ENCODE measurements at places on chromosomes 3 and 15.

DNA sequence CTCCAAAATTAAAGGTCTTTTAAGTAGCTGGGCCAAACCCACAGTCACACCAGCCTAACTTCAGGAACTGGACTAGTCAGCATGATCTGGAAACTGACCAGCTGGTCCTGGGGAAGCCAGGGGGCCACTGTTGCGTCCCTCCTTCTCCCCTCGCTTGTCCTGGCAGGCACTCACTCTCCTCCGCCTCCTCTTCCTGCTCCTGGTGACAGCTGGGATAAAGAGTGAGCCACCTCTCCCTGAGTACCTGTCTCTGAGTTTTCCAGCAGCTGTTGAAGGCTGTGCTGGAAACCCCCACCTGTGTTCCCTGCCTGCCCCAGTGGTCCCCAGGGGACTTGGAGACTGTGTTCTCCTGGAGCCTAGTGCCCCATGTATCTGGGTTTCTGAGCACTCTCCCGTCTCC, 56.0 kb downstream of the FGD5 start:
- DNase-seq, result no peak

DNA sequence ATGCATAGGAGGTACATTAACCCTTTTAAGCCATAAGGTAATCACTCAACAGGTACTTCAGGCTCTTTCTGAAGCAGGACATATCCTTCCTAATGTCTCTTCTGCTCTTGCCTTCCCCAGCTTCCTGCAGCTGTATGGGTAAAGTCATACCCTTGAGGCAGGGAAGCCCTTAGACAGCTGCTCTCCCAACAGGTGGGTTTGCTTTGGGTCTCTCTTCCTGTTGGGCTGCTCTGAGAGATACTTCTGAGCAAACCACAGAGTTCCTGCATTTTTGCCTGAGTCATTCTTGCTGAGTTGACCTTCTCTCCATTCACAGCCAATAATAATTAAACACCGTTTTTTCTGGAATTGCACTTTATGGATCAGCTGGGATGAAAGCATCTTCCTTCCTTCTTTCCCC, 2.0 kb upstream of the TRAT1 start:
- no peak for DNase-seq

DNA sequence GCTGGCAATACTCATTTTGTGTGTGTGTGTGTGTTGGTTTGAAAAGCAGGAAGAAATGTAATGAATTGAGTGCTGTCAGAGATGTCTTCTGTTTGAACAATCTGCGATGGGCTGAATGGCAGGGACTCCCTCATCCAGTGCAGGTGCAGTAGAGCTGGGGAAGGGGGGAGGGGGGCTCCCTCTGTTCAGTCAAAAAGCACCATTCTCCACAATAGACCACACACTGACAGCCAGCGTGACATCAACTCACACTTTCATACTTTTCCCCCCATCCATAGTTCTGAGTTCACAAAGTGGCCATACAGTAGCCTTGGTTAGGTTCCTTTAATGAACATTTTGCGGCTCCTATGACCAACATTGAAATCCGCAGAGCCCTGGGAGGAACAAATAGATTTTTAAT, 10.4 kb downstream of the SOX2 start:
- peak; percentile 62 for DNase-seq

DNA sequence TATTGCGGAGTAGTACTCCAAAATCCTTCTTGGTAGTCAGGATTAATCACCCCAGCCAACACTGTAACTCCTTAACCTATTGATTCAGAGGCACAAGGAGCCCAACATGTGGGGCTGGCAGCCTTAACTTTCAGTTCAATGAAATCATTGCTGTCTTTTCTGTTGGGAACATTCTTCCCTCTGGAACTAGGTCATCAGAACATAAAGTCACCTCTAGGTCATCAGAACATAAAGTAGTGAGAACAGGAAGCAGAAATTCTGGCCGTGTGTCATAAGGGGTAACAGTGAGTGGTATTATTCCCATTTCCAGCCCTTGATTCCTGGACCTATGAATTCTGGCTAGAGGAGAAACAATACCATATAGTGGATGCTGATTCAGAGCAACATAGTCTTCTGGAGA, 71.5 kb upstream of the TNIK start:
- DNase-seq, result no peak

GRCh38 chr15:96327155-96327741, 3.3 kb upstream of the NR2F2 start:
- no peak for DNase-seq

DNA sequence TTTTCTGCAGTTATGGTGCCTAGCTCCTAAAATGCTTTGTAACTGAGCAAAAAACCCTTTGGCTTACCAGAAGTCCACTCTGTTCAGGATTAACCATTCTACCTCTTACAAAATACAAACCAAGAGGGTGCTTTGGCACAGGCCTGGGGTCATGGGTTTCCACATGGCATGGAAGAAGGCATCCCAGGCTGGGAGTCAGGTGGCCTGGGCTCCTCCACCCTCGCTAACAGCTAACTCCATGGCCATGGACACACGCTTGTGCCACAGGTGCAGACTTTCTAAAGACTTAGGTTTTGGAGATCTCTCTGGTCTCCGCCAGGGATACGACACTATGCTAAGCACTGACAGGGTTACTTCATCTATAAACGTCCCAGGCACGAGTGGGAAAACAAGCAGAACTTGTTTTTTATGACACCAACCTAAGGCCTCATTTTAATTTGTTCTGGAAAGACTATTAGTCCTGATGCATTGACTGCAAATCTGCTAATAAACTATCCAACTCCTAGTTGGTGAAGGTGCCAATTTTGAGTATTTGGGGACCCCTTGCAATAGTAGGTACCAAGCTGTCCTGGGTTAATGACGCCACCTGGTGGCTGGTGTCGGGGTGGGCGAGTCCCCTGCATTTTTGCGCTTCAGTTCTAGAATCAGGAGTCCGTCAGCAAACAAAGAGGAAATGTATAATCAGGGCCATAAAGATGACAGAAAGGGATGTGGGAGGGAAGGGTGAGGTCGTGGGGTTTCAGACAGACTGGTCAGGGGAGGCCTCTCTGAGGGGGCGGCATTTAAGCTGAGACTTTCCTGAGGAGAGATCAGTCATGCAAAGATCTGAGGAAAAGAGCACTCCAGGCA, 10.3 kb upstream of the ALDH1A3 start:
- no peak for DNase-seq

DNA sequence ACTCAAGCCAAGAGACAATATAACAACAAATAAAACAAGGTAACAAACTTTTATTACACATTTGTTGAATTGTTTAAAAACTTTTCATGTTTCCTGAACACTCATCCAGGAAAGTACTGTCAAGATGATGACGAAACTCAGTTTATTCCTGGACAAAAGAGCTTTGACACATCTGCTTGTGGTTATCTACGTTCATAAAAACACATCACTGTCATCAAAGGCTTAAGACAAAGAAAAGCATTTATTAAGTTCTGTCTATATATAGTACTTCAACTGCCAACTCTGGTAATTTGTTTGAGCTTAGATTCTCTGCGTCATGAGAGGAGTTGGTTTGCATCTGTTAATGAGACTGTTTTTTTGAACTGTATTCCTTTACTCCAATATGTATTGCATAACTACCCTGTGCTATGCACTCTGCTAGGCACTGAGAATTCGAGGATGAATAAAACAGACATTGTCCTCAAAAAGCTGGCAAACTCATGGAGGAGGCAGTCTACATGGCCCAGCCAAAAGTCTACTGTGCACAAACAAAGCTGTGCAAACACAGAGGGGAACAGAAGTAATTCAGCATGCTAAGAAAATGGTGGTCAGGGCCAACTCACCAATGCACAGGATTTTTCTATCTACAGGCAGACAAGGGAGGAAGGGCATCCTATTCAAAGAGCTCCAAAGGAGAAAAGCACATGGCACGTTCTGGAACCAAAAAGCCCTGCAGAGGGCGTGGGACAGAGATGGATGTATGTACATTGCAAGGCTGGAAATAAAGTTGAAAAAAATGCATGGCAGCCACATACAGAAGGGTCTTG, 21.5 kb downstream of the PLD1 start:
- DNase-seq, result no peak

DNA sequence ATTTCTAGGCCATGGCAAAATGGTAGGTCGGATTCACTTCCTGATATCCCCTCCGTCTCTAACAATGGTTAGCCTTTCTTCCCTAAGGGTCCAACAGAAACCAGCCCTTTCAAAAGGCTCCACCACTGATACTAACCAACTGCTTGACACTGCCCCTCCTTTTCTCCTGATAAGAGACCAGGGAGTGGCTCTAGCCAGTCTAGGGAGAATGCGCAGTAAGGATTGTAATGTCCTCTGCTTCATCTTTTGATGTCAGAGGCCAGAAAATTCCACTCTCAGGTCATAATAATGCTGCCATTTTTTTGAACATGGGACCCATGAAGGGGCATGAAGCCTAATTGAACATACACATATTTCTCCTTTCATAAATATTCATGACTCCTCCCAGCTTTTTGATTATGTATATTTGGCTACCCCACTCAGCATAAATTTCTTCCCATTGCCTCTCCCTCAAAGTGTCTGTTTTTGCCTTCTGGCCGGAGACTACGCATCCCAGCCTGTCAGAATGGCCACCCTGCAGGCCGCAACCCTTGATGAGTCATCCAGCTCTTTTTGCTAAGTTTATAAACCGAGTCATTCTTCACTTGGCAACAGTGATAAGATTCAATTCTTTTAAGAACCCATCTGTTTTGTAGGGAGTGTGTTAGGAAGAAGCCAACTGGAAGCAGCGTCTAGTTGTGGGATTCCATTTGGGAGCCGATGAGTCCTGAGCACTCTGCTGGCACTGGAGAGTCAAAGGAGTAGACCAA, 189.0 kb upstream of the MCTP2 start:
- DNase-seq, result no peak

DNA sequence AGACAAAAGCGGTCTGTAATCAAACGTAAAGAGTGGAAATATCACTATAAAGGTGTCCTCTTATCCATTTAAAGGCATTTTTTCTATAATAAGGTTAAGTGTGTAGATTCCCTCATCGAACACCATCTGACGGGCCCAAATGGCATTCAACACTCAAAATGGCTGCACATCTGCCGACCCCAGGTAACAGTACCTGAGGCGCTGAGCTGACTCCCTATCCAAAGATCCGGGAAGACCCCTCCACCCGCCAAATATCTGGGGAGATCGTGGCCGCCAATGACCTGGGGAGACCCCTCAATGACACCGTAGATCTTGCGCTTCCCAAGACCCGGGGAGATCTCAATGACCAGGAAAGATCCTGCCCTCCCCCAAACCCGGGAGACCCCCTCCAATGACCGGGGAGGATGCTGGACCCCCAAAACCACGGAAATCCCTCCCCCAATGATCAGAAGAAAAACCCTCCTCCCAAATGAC, 476 bp downstream of the IP6K2 start:
- no peak for DNase-seq

- DNase-seq, result no peak
These were observed 22.6 kb upstream of the ANPEP start for GRCh38 chr15:89837134-89837829.

DNA sequence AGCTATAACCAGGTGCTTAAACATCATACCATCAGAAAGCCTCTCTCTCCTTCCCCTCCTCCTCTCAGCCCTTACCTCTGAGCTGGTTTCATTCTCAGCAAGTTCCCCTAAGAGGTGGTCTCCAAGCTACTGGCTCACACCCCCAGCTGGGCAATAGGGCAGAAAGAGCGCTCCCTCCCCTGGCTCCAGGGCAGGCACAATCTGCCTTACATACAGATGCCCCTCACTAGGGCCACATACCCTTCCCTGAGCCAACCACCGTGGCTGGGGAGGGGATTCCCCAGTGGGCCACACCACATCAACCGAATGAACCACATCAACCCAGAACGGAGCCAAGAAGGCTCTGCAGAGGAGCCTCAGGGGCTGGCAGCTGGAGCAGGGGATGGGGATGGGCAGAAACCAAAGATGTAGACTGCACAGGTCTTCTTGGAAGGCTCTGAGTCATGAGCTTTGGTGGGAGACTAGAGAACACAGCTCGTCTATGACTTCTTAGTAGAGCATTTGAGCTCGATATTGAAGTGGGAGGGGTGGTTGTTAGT, 4.6 kb upstream of the FBLN2 start:
- DNase-seq, result no peak

GRCh38 chr3:52831500-52832301, 1.2 kb upstream of the ITIH4 start:
- no peak for DNase-seq

DNA sequence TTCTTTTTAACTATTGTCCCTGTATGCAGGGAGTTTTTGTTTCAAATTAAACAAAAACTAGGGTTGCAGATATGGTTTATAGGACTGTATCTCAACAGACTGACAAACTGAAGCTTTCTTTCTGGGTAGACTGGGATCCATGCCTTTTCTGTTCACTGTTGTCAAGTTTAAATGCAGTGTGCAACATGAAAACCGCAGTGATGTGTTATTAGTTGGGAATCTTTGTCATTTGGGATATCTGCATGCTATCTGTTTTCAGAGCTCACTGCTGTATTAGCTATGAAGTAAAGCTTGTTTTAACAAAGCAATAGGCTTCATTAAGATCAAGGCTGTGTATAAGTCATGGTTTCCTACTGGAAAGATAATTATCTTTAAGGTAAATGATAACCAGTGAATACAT, 21.4 kb upstream of the MCF2L2 start:
- DNase-seq, result no peak

- DNase-seq, result no peak
These were observed 204.8 kb downstream of the CDIN1 start for GRCh38 chr15:36784098-36784670.

- no peak for DNase-seq
These were observed 115.2 kb downstream of the TIGIT start for GRCh38 chr3:114408736-114409670.

DNA sequence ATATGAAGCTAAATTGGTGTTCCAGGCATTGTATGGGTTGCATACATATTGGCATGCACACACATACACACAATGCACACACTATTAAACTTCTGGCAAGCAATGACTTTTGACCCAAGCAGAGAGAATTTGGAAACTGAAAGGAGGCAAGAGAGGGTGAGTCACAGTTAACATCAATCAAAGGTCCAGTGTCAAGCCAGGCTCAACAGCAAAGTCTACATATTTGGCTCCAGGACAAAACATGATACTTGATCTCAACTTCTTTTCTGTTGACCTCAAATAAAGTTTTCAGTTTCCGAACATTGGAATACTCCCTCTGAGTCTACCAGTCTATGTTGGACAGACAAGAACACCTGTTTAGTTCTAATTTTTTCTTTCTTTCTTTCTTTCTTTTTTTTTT, 28.3 kb downstream of the IL12A start:
- no peak for DNase-seq

GRCh38 chr15:100250176-100250800, 91.5 kb downstream of the ADAMTS17 start:
- no peak for DNase-seq

GRCh38 chr15:48109856-48110531, 10.8 kb upstream of the SLC24A5 start:
- no peak for DNase-seq

DNA sequence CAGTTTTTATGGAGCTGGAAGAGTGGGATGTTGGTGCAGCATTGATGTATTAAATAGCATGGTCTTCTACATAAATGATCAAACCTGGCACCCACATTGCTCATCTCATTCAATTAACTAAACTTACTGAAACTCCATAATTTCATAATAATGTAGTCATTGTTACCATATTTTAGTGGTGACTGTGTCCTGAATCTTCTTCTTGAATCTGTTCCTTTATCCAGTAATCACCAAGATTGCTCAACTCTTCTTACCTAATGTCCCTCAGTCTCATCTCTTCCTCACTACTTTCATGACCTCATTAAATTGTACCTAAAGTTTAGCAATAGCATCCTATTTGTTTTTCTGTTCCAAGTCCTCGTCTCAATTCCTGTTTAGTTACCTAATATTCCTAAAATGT, 69.8 kb downstream of the FGF7 start:
- no peak for DNase-seq

GRCh38 chr15:74303741-74304309, 63.6 kb downstream of the CYP11A1 start:
- no peak for DNase-seq
